ENCODE measurements at places on chromosomes 6 and 20.

DNA sequence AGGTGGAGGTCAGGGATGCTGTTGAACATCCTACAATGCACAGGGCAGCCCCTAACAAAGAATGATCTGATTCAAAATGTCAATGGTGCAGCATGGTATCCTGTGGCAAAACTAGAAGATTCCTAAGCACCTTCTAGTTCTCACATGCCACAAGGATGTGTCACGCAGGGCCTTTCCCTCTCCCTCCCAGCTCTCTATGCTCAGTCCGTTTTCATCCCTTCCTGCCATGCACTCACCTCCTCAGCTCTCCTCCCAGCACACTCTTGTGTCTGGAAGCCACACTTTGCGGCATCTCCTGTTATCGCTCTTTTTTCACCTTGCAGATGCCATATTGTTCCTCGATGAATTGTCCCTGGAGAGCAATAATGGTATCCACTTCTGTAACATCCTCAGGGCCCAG, 263.4 kb downstream of the CDC5L start:
- DNase-seq = no peak

- no peak for DNase-seq
Observed at GRCh38 chr20:46400828-46401477, 5.5 kb downstream of the ELMO2 start.

GRCh38 chr6:2872423-2873358, 30.4 kb downstream of the SERPINB9 start:
- DNase-seq = no peak

DNA sequence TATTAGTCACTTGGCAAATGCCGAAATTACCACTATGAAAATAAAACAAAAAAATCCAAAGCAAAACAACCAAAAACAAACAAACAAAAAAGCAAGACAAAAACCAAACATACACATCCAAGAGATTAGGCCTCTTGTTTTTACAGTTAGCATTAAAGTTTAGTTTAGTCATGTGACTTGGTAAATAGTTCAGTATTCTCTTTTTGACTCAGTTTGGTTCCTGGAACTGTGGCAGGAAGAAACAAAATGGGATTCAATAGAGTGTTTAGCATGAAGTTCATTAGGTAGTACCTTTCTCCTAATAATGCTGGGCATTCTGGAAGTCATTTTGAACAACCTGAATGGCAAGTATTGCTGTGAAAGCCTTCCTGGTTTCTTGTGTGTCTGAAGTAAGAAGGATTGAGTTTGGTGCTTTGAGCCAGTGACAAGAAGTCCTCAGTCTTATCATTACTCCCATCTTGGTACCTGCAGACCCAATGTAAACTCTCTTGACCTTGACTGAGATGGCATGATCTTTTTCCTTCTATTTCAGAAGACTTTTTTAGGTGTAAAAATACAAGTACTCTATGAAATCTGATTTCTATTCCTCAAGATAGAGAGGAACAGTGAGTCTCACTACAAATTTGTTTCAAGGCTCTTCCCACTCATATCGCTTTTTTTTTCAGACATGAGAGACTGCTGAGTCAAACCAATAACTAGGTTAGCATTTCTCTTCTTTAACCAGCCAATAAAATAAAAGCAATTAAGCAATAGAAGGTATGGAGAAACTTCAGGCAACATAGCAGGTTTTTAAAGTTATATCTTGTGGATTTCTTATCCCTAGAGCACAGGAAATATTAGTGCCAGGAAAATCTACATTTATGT, 223.6 kb upstream of the PREP start:
- DNase-seq = no peak

- no peak for DNase-seq
Observed at GRCh38 chr6:144053601-144054000, 41.8 kb downstream of the SF3B5 start.

DNA sequence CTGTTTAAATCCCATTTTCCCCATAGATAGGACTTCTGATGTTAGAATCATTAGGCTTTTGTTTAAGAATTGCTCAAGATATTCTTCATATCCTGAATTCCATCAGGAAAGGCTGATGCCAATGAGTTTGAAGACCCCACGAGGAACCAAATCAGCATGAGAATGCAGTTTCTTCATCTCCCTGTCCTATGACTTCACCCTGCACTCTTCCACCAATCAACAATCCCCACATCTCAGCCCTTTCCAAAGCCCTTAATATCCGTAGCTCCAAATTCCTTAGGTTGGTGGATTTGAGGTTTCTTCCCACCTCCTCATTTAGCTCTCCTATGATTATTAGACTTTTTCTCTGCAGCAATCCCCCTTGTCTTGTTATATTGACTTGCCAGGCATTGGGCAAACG, 88.3 kb upstream of the PRND start:
- no peak for DNase-seq

DNA sequence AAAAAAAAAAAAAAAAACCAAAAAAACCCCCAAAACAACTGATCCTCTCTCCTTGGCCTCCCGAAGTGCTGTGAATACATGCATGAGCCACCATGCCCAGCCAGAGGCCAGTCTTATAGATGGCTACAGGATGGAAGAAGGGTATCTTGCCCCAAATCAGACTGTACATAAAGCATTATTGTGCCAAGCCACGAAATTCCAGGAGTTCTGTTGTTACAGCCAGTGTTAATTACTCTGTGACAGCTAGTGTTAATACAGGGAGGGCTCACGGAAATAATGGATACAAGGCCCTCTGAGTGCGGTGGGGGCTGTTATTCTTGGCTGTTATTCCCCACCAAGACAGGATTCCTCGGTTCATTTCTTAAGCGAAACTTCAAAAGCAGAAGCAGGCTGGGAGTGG, 1.4 kb upstream of the CLPSL2 start:
- DNase-seq = no peak

DNA sequence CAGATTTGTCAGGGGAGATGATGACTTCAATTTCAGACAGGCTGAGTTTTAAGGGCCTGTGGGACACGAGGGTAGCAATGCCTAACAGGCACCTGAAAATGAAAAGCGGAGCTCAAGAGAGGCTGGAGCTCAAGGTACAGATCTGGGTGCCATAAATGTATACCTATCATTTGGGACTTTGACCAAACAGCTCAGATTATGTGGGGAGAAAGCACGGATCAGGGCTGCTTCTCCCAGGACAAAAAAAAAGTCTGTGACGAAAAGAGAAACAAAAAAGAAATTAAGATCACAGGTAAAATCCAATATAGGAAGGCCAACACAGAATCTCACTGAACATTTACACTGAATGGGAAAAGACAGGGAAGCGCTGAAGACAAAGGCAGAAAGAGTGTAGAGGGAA, 1.9 kb downstream of the PRELID3B start:
- no peak for DNase-seq
